ENCODE measurements at places on chromosomes 11 and 22.

DNA sequence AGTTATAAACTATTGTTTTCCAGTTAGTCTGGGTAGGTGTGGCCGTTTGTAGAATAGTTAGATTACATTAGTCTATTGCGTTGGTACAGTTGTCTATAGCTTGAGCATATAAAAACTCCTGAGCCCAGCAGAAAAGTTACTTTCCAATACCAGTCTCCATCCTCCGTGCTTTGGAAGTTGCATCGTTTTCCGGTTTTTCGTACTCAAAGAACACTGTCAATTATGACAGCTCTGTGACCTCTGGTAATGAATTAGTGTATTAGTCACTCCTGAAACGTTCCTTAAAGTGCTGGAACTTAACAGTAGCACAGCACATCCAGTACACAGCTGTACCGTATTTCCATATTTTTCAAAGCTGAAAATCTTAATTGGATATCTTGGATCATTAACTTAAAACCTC is 808 bp upstream of the MSANTD2 start:
- no peak for DNase-seq

DNA sequence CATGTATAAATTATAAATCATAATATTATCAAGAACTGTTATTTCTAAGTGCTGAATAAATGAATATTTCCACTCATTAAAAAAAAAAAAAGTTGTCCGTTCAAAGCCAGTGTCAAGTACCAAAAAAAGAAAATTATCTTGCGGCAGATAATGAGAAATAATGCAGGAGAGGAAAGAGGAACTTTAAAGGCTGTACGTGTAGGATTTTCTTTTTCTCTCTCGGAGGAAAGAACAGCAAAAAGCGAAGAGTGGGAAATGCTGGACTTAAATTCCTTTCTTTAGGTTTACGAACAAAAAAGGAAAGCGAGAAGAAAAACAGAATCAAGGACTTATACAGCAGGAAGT is 999 bp upstream of the CCDC83 start:
- DNase-seq, result no peak

DNA sequence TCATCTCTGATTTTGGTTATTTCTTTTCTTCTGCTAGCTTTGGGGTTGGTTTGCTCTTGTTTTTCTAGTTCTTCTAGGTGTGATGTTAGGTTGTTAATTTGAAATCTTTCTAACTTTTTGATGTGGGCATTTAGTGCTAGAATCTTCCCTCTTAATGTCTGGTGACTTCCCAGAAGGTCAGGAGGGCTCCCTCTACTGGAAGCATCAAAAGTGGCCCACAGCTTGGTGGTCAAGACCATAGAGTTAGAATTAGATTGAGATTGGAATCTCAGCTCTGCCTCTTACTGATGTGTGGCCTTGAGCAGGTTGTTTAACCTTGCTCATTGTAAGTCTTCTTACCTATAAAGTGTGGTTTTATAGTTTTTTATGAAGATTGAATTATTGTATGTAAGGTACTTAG is 99.3 kb downstream of the FDX1 start:
- DNase-seq, result no peak

GRCh38 chr11:57499413-57499982 is 16.0 kb downstream of the SLC43A1 start:
- peak; percentile 98 for DNase-seq

DNA sequence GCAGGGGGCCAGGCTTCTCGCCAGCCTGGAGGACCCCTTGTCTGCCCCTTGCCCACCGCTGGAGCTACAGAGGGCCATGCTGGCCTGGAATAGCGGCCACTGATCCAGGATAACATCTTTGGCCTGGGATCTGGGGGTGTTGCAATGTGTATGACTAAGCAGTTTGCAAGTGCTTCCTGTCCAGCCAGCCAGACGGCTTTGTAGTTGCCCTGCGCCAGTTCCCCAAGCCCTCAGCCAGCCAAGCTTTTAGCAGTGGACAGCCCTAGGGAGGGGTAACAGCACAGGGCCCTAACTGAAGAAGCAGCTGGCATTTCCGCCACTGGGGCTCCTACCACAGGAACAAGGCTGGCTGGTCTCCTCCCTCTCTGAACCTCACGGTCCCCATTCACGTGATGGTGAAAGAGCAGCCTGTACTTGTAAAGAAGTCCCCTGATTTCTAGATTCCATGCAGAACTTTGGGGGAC is 32.1 kb downstream of the UQCR10 start:
- no peak for DNase-seq

- DNase-seq, result no peak
Observed at GRCh38 chr22:44973829-44974228, 36.0 kb downstream of the PHF21B start.

DNA sequence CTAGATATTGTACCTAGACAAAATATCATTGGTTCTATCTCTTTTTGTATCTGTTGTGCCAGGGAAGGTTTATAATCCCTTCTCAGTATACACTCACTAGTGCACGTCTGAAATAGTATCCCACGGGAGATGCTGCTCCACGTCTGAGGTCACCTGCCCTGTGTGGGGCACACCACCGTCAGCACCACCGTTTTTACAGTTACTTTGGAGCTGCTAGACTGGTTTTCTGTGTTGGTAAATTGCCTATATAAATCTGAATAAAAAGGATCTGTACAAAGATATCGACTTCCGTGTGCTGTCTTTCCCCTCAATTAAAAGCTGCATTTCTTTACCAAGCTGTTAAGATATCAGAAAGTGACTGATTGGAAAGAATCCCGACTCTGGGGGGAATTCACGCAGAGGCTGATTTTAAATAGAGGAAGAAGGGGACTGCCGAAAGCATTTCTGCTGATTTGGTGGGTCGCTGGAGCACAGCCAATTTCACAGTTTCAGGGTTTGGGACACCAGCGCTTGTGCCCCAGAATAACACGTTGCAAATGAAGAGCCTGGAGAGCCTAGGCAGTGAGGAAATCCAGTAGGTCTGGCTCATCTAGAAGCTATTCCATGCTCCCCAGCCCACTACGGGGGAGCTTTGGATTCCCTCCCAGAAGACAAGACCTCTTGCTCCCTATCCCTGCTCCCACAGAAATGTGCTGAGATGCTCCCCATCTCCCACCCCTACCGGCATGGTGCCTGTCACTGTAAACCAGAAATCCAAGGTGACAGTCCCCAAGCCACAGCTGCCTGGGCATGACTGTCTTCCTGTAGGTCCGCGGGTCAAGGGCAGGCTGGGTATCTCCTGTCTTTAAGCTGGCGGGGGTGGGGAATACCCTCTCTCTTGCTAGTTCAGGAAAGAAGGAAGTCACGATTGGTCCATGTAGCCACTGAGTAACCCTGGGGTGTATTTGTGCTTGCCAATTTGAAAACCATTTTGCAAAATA is 12.7 kb upstream of the MYO18B start:
- DNase-seq, result no peak

DNA sequence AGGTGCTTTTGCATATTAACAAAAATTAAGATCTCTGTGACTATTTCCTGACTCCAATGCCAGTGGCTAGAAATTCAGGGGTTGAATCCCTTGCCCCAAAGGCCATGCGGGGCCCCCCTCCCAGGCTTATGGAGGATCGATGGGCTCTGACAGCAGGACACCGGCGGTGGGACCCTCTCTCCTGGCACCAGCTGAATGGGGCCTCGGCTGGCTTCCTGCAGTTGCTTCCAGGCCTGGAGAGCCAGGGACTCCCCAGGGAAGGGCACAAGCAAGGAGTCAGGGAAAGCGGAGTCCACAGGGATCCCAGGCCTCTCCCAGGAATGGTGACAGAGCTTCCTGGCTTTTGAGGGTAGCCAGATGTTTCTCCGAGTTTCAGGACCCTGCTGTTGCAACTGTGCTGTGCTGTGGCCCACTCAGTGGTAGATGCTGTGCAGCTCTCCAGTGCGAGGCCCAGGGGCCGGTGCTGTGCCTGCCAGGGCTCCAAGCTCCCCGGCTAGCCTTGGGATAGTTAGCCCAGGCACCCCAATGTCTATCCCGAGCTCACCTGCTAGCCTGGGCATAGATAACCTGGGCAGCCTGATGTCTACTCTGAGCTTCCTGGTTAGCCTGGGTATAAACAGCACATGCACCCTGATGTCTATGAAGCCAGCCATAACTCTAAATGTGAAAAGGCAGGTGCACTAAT is 372.6 kb downstream of the SHANK2 start:
- no peak for DNase-seq

DNA sequence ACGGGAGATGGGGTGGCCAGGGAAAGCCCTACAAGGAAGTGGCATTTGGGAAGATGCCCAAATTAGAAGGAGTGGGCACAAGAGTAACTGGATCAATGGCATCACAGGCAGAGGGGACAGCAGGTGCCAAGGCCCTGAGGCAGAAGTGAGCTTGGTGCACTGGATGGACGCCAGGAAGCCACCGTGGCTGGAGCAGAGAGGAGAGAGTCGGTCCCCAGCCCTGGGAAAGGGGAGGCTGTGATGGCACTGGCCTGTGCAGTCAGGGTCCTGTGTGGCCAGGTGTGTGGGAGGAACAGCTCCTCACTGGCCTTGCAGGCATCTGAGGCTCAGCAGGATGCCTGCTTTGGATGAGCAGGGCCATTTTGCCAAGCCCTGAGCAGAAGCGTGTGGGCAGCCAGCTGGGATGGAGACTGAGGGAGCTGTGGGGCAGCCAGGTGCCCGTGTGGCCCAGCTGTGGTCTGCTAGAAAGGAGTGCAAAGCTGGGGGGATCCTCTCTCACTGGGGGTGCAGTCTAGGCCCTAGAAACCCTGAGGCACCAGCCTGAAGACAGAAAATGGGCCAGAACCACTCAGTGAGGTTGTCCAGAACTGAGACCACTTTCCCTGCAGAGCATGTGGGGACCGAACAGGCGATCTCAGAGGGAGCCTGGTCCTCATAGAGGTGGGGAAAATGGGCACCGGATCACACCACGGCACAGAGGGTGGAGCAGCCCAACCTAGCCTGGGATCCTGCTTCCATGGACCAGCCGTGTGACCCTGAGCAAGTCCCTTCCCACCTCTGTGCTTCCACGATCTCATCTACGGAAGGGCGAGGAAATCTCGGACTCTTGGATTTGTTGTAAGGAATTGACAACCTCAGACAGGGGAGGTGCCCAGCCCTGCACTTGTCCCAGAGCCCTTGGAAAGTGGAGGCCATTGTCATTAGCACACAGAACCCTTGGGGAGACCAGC is 78.6 kb upstream of the RTL6 start:
- DNase-seq, result peak; percentile 2

- no peak for DNase-seq
Observed at GRCh38 chr11:88359541-88359940, 22.0 kb upstream of the CTSC start.

DNA sequence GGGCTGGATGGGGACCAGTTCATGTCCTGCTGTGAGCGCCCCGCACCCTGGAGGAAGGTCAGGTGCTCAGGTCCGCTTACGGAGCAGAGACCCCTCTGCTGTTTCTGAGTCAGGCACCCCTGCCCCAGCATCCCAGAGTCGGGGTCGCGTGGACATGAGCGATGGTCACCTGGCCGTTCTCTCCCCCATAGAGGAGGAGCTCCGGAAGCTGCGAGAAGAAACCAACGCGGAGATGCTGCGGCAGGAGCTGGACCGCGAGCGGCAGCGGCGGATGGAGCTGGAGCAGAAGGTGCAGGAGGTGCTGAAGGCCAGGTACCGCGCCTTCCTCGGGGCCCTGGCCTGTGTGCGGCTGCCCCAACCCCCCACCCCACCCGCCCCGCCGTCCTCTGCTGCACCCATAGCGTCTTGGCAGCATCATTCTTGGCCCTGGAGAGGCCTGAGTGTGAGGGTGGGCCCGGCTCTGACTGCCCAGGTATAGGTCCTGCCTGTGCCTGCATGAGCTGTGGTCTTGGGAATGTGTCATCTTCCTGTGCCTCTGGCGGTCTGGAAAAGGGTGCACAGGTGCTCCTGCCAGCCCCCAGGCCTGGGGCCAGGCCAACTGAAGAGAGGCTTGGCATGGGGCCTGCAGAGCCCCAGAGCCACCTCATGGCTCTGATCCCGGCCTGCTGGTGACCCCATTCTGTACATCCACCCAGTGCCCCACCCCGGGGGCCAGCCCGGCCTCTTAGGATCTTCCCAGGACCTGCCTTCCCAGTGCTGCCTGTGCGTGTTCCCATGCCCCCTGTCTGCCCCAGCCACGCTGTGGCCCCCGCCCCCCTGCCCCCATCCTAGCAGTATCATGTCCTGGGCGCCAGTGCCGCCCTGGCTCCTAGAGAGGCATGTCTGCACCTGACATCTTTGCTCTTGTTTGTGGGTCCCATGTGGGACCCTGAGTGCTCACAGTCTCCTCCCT is 38.1 kb downstream of the GRAMD4 start:
- DNase-seq, result no peak

DNA sequence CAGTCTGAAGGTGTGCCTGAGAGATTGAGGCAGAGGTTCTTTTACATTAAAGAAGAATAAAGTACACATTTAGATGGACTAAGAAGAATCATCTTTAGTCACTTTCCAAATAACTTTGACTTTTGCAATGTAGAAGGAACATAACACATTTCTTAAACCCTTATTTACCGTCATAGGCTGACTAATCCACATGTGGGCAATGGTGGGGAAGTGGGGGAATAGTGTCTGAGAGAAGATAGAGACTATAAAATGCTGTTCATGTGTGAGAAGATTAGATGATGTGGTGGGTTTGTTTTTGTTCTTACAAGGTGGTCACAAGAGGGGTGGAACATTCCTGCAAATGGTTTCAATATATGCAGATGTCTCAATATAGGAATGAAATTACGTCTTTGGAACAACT is 1.8 kb downstream of the MS4A4A start:
- DNase-seq, result no peak

DNA sequence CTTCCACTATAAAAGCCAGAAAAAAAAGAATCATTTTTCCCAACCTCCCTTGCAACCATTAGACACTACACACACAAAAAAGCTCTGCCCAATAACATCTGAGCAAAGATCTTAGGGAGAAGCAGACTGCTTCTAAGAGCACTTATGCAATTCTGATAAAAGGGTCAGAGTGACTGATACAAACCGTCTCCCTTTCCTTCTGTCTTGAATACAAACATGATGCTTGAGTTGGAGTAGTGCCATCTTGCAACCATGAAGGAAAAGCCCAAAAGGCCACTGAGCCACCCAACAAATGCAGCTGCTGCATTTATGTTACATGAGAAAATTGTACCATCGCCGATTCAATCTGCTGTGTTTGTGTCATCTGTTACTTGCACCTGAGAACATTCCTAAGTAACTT is 47.6 kb upstream of the EED start:
- no peak for DNase-seq

DNA sequence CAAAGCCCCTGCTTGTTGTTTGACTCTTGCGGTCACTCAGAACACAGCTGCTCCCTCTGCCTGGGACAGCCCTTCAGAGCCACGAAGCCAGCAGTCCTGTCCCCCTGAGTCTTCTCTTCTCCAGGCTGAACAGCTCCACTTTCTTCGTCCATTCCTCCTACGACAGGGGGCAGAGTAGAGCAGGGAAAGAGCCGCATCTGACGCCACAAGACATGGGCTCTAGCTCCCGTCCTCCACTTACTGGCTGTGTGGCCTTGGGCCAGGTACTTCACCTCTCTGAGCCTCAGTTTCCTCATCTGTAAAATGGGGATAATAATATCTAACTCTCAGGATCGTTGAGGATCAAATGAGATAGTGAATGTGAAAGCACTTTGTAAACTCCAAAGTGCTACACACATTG is 29.9 kb downstream of the CHRDL2 start:
- DNase-seq, result no peak

GRCh38 chr11:130099356-130099755 is 29.7 kb downstream of the APLP2 start:
- DNase-seq, result no peak

- no peak for DNase-seq
Observed at GRCh38 chr22:46650078-46650810, 30.1 kb downstream of the GRAMD4 start.
